ENCODE measurements at places on chromosomes 7 and 10. TPM values are rescaled to one million over a fixed set of nuclear protein-coding genes. Genes with fewer than 3 reads are reported as not detected.

DNA sequence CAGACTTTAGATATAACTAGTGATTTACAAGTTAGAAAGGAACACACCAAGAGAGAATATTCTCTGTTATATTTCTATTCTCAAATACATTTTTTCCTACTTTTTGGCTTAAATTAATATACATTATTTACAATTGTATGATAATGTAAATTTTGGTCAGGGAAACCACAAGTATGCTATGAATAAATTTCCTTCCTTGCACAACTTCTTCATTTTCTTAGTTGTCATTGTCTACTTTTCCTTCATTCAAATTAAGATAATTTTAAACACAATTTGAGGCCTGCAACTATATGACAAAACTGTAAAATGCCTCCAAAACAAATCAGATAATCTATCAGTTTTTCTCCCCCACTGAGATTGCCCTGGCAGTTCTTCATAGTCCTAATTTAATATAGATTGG is 131.3 kb downstream of the CDK14 start:
- no peak for DNase-seq

DNA sequence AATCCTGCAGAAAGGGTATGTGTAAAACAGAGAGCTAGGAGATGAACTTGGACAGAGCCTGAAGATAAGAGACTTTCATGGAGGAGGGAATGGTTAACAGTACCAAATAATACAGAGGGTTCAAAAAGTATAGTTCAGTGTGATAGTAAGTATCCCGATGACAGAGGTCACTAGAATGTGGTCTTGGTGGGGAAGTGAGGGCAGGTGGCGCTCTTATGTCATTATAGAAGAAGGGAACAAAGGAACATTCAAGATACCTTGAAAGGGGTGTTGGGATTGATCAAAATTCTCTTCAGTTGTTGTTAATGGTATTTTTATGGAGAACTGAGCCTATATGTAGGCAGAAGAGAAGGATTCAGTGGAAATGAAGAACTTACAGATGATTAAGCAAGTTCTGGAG is 312.5 kb downstream of the SUGCT start:
- DNase-seq: no peak

DNA sequence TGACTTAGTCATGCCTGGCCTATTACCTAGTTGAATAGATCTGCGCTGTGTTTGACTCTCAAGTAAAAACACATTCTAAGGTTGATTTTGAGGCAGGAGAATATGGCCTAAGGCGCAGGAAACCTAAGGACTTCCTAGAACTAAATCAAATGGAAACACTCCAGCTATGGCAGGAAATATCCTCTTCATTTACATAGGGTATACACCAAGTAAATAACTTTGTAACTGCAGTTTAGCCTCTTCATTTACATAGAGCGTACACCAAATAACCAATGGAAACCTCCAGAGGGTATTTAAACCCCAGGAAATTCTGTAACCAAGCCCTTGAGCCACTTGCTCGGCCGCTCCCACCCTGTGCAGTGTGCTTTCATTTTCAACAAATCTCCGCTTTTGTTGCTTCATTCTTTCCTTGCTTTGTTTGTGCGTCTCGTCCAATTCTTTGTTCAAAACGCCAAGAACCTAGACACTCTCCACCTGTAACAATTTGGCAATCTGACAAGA is 35.6 kb upstream of the XRCC2 start:
- no peak for DNase-seq

SDK1 gene
- total RNA-seq: 0.49 TPM

All from activated naive CD8-positive, alpha-beta T cell treated with anti-CD3 and anti-CD28 coated beads for 36 hours (primary cell).